ENCODE measurements at places on chromosomes 2 and 18.
A peak's percentile ranks its signal among the peaks of the same experiment; 100 is the strongest.

DNA sequence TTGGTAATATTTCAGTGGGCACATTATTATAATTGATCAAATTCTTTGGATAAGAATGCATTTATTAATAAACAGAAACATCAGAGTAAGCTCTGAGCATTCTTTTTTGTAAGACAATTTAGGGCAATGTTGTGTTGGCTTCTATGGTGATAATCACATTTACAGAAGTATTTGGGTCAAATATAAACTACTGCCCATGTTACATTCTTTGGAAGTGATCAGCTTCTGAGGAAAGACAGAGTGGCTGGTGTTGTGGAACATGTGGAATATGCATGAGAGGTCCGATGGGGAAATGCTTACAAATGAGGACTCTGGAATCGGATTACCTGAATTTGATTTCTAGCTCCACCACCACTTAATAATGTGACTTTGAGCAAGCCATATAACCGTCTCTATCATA is 19.4 kb downstream of the SERPINB13 start:
- DNase-seq = no peak

- no peak for DNase-seq
These were observed 15.5 kb upstream of the CDC42EP3 start for GRCh38 chr2:37686792-37687526.

DNA sequence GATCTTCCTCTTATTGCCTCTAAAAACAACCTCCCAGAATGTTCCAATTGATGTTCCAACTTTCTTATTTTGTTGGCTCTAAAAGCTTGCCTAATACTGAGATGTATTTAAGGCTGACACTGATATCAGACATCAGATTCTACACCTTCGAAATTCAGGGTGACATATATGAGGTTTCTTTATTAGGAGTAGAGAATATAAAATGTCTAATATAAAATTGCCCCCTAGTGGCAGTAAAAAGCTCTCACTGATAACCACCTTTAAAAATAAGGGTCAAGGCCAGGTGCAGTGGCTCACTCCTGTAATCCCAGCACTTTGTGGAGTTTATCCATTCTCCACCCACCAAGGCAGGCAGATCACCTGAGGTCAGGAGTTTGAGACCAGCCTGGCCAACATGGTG is 789.7 kb upstream of the SLC39A10 start:
- no peak for DNase-seq

DNA sequence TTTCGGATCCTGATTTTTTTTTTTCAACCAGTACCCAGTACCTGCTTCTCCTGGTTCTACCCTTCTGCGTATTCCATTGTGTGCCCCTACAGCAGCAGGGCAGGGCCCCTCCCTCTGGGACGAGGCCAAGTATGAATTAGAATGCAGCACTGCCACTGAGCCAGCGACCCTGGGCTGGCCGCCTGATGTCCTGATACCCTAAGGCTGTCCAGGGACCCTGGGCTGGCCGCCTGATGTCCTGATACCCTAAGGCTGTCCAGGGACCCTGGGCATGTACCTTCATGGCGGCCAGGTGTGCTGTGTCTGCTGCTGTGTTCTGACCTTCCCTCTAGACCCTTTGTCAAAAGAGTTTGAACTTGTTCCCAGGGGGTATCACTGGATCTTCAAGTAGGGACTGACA is 42.9 kb downstream of the CABLES1 start:
- no peak for DNase-seq

DNA sequence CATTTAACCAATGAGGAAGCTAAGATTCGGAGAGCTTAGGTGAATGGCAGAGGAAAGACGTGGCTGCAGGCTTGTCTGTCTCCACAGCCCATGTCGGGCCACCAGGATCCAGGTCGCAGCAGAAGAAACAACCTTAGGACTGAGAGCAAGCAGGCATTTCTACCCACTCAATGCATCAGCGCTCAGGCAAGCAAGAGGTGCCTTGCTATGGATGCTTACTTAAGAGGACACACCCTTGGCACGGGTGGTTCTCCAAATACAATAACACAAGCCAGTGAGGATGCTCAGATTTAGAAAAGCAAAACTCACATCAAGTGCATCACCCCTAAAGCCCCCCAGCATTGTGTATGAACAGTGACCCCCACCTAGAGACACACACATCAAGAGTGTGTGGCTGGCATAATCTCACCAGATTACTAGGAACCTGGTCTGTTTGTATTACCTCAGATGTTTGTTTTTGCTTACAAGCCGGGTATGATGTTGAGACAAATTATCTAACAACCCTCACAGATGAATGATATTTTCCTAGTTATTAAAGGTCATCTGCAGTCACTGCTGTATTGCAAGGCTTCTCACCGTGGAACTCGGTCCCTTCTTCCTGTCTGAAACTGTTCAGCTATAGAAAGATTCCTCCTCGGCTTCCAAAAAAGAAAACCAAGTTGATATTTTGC is 34.2 kb upstream of the NPAS2 start:
- no peak for DNase-seq

- DNase-seq = no peak
These were observed 52.1 kb downstream of the CYRIA start for GRCh38 chr2:16613539-16614011.

DNA sequence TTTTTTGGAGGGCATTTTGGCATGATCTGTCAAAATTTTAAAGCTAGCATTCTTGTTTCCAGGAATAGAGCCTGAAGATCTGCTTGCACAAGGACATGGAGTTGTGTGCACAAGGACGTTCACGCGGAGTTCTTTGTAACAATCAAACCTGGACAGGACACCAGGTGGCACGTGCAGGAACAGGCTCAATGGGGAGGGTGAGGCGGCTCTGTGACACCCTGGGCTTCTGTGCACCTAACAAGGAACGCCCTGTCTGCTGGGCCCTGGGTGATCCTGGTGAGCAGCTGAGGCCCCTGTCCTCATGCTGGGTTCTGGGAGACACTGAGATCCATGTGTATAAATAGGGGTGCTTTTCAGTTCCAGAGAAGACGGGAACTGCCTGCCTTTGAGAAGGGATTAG is 93.1 kb upstream of the PXDN start:
- no peak for DNase-seq

DNA sequence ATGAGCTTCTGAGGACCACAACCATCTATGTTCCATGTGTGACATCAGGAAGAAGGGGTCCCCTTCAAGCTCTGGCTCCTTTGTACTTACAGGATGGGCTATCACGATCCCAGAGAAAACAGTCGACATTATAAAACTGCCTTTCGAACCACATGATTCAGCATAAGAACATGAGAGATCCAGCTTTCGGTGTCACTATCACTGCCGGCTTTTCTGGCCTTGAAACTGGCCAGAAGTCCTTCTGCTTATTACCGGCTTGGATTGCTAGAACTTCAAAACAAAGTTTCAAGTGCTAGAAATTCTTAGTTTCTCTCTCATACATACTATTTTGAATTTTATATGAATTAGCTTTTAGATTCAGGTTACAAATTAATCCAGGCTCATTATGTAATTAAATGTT is 138.9 kb downstream of the PID1 start:
- no peak for DNase-seq

DNA sequence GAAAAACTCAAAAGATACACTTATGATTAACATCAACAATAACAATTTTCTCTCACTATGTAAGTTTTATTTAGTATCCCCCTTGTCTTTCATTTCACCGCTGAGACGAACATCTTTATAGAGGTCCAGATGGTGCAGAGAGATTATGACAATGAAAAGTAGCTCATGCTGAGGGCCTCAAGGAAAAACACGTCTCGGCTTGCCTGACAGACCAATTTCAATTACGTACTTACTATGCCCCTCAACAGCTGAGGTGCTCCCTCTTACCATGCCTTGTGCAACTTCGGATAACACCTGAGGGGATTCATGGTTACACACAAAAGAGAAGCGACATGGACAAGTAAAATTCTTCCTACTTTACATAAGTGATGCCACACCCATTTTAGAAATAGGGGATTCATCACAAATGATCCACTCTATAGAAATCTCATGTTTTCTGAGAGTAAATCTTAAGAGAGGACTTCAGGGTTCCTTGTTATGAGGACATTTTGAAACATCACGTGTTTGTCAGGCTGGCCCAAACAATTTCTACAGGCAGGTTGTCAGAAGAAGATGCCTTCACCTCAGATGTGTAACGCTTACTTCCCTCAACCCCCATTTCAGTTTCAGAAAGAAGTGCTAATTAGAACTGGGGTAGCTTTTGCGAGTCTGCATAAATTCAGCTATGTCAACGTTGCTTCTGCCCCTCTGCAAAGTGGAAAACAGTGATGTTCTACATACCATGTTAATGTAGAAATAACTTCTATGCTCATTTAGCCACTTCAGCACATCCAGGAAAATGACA is 191.4 kb downstream of the NRXN1 start:
- DNase-seq = no peak

GRCh38 chr2:236706288-236706687 is 136.7 kb downstream of the ACKR3 start:
- DNase-seq = no peak

DNA sequence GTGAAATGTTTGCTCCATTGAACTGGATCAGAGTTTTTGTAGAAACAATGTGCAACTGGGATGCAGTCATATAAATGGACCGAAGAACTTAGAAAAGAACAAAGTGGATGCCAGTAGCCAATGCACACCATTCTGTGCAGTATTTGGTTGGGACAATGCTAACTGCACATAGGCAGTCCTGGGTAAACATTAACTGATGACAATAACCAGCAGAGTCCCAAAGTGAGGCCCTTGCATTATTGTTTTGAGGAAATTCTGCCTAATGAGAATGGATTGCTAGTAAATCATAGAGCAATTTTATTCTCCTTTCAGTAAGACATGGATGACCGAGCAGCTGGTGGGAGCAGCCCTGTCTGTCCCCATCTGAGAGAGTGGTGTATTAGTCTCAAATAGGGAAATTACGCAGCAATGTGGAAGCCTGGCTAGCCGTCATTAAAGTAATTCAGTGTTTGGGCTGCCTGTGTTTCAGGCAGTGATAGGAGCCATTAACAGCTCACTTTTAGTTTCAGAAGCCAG is 94.9 kb downstream of the KCTD1 start:
- no peak for DNase-seq

- DNase-seq = no peak
These were observed 206.9 kb downstream of the TNS1 start for GRCh38 chr2:217795706-217796465.

DNA sequence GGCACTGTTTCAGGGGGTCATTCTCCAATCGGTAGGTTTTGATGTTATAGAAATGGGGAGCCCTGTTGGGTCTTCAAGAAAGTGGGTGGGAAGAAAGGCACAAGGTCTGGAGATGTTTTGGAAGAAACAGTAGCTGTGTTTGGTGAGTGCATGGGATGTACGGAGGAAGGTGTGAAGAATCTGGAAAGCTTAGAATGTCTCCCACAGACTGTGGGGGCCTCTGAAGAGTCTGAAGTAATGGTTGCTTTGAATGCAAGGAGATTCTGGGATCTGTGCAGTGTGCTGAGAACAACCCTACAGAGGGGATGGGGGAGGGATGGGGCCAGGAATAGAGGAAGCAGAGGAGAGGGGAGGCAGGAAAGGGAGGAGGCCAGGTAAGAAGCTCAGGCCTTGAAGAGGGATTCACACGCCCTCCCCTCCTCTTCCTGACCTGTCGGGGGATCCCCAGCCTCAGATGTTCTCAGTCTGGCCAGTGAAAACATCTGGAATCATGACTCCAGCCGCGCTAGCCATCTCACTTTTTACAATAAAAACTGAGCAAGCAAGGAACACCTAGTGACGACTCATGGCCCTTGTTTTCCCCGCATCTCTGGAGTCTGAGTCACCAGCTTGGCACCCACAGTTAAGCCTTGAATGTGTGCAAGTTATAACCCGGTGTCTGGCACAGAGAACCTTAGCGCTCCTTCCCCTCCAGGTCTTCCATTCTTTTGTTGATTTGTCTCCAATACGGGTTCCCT is 74.2 kb downstream of the SH3BP4 start:
- no peak for DNase-seq

GRCh38 chr18:24317370-24317769 is 80.3 kb downstream of the OSBPL1A start:
- no peak for DNase-seq

GRCh38 chr2:239165206-239165831 is 235.5 kb downstream of the HDAC4 start:
- no peak for DNase-seq

- no peak for DNase-seq
These were observed 108.6 kb downstream of the C1D start for GRCh38 chr2:67954093-67954748.

GRCh38 chr2:18891600-18892345 is 302.4 kb upstream of the NT5C1B start:
- DNase-seq = no peak

GRCh38 chr18:47772374-47773248 is 157.8 kb downstream of the SMAD2 start:
- peak; percentile 81 for DNase-seq

DNA sequence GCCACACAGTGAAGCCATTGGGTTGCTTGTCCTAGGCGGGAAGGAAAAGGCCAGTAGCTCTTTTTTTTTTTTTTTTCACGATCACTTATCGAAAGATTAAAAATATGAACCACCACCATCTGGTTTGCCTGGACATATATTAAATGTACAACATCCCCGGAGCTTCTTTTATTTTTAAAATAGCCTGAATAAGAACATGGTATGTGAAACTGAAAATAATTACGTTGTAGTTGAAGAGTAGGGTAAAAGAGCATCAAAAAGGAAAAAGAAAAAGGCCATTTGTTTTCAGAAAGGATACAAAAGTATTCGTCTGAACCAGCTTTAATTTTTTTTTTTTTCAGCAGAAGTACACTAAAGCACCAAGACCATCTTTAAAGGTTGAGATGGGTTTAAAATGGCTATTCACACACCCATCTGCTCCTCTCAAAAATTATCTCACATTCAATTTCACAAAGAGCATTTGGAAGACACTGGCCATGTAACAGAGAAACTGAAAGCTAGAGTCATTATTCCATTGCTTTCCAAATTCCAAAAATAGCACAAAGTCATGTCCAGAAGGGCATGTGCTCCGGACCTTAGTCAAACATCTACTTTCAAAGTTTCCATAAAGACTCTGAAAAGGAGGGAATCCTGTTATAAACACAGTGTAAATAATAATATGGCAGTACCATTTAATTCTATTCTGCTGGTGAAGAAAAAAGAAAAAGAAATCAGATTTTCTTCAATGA is 82.9 kb downstream of the SCN3A start:
- no peak for DNase-seq

GRCh38 chr2:36449943-36450392 is 94.4 kb downstream of the CRIM1 start:
- no peak for DNase-seq

GRCh38 chr2:196546151-196546919 is 93.2 kb upstream of the CCDC150 start:
- no peak for DNase-seq

- no peak for DNase-seq
These were observed 201.5 kb upstream of the ZSWIM2 start for GRCh38 chr2:187050409-187050998.

DNA sequence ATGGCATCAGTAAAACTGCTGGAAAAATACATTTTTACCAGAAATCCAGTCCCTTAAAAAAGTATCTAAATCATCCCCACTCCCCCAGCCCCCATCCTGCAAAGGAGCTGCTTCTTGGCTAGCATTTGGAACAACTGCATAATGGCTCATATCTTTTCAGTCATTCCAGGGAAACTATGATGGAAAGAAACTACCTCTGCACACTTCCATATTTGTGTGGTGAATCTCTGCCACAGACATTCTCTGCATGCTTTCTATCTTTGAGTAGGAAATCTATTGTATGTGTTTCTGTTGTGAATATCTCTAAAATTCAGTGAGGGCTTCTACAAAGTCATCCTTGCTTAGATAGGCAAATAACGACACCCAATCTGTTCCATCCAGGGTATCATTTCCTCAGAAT is 632.3 kb downstream of the LRP1B start:
- no peak for DNase-seq
